ENCODE measurements at places on chromosomes 12 and 14. TPM values are rescaled to one million over a fixed set of nuclear protein-coding genes. Genes with fewer than 3 reads are reported as not detected.

NXPH4 gene
- total RNA-seq, result 0.58 TPM

DNA sequence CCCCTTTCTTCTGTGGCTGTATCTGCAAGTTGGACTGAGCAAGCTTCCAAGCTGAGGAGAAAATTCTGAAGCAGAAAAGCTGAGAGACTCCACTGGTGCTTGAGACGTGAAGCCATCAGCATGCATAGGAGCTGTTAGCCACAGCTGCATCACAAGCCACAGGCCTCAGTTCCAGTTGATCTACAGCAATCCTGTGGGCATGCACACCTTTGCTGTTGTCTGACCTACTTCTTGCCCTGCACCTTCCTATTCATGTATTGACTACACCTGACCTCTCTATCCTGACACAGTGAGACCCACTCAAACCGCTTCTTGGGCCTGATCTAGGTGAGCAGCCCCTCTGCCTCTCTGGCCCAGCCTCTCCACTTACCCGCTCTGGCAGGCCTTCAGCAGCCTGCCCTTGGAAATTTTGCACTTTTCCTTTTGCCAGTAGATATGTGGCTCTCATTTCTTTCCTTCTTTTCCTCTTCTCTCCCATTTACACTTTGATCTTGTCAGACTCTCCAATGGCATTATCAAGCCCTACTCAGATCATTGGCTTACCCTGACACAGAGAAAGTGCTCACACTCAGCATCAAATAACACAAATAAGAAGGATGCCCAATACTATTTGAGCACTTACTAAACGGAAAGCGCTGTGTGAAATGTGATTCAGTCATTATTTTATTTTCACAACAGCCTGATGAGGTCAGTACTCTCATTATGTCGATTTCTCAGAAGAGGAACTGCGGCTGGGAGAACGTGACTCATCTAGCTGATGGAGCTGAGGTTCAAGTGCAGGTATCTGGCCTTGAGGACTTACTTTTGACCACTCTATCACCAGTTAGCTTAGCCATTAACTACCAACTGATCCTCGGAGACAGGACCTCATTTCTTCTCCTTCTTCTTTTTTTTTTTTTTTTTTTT, 21.9 kb upstream of the PTGR2 start:
- DNase-seq, result peak; percentile 84

PIANP gene
- not detected for total RNA-seq

LTBP2 gene
- 0.12 TPM for total RNA-seq

GRCh38 chr14:64952598-64953309, 10.2 kb upstream of the GPX2 start:
- DNase-seq, result no peak

FAM90A1 gene
- not detected for total RNA-seq

- DNase-seq, result no peak
Measured at GRCh38 chr12:125216756-125217155, 151.5 kb downstream of the AACS start.

- DNase-seq, result no peak
Measured at GRCh38 chr14:96198430-96199130, 6.1 kb upstream of the BDKRB2 start.

FAIM2 gene
- total RNA-seq, result 0.05 TPM

DNA sequence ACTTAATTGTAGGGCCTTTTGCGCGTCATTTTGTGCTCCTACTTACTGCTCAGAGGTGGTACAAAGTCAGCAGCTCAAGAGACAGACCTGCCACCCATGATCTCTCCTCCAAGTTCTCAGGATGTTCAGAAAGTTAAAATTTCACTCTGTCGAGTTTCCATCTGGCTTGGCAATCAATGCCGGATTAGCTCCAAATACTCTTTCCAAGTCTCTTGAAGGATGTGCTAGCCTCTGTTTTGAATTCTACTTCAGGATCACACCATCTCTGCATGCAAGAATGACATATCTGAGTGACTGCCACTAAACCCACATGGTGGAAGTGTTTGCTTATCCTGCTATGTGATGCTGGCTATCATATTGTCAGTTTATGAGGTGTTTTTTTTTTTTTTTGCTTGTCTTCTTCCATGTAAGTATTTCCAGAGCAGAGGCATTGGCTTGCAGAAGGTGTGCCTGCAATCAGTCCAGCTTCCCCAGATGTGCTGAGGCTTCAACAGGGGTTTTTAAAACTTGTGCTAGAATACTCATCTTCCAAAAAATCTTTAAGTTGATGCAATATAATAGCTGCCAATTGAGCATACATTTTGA, 125.6 kb downstream of the RGS6 start:
- DNase-seq, result no peak

GALNT4 gene
- total RNA-seq, result 16.5 TPM

GRCh38 chr12:40313928-40314327, 89.1 kb downstream of the LRRK2 start:
- DNase-seq, result no peak

DNA sequence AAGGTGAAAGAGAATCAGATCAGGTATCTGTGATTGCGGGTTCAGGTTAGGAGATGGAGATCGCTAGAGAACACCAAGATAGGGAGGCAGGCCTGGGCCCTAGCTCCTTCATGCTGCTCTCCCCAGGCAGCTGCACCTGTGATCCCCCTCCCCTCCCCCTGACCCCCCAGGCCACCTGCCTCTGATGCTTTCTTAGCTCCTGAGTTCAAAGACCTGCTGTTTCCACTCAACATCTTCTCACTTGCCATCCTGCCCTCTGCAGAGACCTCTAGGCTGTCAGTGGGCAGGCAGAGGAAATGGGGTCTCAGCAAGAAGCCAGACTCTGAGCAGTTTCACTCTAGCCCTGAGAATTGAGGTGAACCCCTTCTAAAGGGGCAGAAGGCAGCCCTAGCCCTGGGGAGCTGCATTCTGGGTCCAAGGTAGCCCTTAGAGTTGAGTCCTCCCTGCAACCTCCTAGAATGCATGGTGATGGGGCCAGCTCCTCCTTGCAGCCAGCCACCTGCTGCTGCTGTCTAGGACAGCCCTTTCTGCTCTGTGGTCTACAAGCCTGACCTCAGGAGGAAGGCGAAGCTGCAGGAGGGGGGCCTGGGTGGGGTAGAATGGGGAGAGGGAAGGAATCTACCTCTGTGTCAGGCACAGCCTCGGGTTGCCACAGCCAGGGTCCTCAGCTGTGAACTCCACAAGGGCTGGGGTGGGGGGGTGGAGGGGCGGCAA, 6.4 kb upstream of the SLC48A1 start:
- DNase-seq, result no peak

DAO gene
- not detected for total RNA-seq

- no peak for DNase-seq
Measured at GRCh38 chr12:114131824-114132223, 165.7 kb upstream of the RBM19 start.

DNA sequence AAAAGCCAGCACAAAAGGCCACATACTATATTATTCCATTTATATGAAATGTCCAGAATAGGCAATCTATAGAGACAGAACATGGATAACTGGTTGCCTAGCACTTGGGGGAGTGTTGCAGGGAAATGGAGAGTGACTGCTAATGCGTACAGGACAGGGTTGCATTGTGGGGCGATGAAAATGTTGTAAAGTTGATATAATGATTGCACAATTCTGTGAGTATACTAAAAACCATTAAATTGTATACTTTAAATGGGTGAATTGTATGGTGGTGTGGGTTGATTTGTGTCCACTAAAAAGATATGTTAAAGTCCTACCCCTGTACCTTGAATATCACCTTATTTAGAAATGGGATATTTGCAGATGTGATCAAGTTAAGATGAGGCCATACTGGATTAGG, 7.0 kb upstream of the CAPRIN2 start:
- DNase-seq, result no peak

DNA sequence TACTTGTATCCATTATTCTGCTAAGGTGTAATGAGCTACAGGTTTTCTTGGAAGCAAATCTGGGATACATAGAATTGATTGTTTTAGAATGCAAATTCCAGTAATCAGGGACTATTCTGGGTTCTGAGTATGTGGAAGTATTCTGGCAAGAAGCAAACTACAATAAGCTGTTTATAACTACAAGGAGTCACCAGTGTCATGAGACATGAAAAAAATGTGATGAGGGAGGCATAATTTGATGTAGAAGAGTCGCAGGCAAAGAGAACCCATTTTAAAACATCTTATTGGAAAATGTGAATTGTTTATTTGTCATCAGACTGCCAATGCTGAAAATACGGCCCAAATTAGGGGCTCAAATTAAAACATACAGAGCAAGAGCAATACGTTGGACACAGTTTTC, 321.8 kb upstream of the E2F7 start:
- no peak for DNase-seq

- DNase-seq, result peak; percentile 78
Measured at GRCh38 chr14:76955575-76956315, 72.8 kb downstream of the IRF2BPL start.

TNFRSF1A gene
- total RNA-seq, result 63.3 TPM

DNA sequence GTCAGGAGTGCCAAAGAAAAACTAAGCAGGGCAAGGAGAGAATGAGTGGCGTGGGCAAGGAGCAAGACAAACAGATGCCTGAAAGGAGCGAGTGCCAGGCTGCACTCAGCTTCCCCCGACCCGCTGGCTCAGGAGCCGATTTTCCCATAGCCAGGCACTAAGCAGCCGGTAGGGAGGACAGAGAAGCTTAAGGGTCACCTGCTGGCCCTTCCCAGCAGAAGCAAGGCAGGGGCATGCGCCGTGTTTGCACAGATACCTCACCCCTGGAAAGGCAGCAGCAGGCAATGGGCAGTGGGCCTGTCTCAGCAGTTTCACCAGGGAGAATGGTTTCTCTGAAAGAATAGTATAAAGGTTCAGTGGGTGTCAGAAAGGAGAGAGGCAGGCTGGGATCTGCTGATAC, 104.9 kb upstream of the FKBP4 start:
- DNase-seq, result peak; percentile 35

MRPL42 gene
- 47.9 TPM for total RNA-seq

- no peak for DNase-seq
Measured at GRCh38 chr14:59176765-59177164, 11.7 kb upstream of the DAAM1 start.

TMEM63C gene
- total RNA-seq, result 0.50 TPM

AMN gene
- total RNA-seq, result 0.53 TPM

DNA sequence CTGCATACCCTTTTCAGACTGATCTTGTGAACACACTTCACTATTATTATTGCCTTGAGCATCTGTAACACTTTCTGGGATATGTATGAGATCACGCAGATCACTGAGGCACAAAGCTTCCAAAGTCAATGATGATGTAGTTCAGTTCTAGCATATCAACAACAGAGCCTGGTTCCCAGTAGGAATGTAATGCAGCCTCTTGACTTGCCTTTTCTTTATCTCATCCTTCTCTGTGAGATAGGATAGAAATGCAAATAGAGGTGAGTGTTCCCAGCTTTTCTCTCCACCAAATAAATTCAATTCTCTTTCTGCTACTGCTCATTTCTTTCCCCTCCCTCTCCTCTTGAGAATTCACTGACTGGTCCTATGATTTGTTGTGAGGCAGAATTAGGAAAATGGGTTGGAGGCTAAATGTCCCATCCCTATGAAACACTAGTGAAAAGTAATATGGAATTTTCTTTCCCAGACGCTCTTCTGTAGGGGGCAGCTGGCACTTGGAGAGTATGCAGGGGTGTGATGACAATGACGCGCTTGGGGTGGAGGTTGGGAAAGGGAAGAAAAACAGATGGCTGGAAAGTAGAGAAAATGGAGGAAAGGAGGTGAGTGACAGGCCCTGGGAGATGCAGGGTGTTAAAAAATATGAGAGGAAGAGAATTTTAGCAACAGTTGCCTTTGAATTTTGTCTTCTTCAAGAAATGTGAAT, 96.0 kb upstream of the TMTC1 start:
- no peak for DNase-seq

GRCh38 chr14:90140298-90140955, 78.6 kb downstream of the KCNK13 start:
- no peak for DNase-seq

DNA sequence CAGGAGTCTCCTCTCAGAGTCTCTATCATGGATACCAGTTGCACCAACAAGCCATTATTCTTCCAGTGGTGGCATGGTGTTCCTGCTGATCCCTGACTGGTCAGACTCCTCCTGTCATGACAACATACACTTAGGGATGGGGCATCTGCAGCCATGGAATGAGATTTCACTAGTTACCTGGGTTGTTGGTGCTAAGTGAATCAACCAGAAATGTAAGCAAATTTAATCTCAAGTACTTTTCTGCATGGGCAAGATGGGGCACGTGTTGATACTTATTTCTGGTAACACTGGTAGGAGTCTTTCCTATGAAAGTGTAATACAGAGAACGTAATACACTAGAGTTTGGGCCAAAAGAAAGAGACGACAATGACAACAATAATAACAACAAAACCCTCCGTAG, 211.5 kb upstream of the FOXN3 start:
- no peak for DNase-seq

DNA sequence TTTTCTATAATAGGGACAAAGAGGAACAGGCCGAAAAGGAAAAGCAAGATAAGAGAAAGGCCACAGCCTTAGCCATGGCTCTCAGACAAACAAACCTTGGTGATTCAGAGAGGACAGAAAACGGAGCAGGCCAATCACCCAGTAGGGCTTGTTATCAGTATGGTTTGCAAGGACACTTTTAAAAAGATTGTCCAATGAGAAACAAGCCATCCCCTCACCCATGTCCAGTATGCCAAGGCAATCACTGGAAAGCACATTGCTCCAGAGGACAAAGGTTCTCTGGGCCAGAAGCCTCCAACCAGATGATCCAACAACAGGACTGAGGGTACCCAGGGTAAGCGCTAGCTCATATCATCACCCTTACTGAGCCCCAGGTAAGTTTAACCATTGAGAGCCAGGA, 243.8 kb upstream of the BTG1 start:
- no peak for DNase-seq

DNA sequence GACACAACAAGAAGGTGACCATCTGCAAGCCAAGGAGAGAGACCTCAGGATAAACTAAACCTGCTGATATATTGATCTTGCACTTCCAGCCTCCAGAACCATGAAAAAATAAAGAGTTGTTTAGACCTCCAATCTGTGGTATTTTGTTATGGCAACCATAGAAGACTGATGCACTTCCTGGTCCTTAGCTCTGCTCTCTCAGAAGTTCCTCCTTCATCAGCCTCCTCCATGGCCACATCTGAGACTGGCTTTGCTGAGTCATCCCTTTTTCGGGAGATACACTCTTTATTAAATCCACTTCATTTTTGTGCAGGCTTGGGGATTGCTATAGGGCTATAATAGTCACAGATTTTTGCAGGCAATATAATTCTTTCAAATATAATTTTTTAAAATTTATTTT, 89.6 kb upstream of the ATF7IP start:
- DNase-seq, result no peak

- DNase-seq, result no peak
Measured at GRCh38 chr12:49471557-49471956, 67.3 kb upstream of the KCNH3 start.

GRCh38 chr12:26319511-26319910, 124.1 kb downstream of the SSPN start:
- DNase-seq, result no peak

DNA sequence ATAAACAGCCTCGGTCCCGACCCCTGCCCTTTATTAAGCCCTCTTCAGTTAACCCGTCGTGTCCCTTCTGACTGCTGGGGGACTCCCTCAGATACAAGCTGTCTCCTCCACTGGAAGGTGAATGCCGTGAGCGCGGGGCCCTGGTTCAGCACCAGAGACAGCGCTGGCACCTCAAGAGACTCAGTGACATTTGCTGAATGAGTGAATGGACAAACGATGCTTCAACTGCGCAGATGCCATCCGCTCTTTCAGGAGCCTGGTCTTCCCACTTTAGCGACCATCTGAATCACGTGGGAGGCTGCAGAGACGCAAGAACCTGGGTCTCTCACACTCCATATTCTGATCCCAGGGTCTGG, 92.6 kb upstream of the SFSWAP start:
- DNase-seq, result no peak

GARIN6 gene
- total RNA-seq, result not detected

ENDOU gene
- total RNA-seq, result not detected

ZC2HC1C gene
- total RNA-seq, result 2.9 TPM

- DNase-seq, result no peak
Measured at GRCh38 chr14:55201219-55202101, 10.1 kb upstream of the DLGAP5 start.

All from activated CD8-positive, alpha-beta memory T cell treated with anti-CD3 and anti-CD28 coated beads, Interleukin-2, amount 10 ng/mL, durations not matched to agents 7 days and 5 days (primary cell).